ENCODE measurements at places on chromosomes 4 and X.
A peak's percentile ranks its signal among the peaks of the same experiment; 100 is the strongest.

- no peak for DNase-seq
Observed at GRCh38 chr4:2261110-2261852, 628 bp downstream of the MXD4 start.

GRCh38 chr4:1293531-1293941, 3.8 kb downstream of the MAEA start:
- no peak for DNase-seq

GRCh38 chr4:94831607-94832006, 73.9 kb downstream of the BMPR1B start:
- no peak for DNase-seq

DNA sequence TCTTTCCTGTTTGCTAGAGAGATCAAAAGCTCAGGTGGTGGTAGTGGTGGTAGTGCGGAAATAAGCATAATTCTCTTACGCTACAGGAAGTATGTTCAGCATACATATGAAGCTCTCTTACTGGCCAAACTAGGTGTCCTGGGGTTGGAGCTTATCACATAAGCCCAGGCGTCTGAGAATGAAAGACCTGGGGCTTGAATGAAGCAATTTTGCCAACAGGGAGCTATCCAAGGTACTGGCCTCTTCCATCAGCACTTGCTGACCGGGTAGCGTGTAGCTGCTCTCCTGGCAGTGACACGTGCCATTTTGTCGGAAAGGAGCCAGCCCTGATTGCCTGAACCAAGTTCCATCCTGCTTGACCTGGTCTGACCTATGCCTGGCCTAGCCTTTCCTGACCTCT, 65.9 kb upstream of the HPF1 start:
- DNase-seq = peak; percentile 1

GRCh38 chrX:53281321-53281822, at the start of gene IQSEC2:
Gene IQSEC2, minus strand, starts transcription at chrX:53281584.
- DNase-seq = no peak

- no peak for DNase-seq
Observed at GRCh38 chr4:81599742-81600380, 128.2 kb upstream of the RASGEF1B start.

GRCh38 chrX:151359341-151359740, 37.7 kb upstream of the VMA21 start:
- DNase-seq = no peak

GRCh38 chrX:14673236-14673635, 143.9 kb downstream of the GLRA2 start:
- no peak for DNase-seq

GRCh38 chr4:6443035-6444023, 29.1 kb downstream of the PPP2R2C start:
- no peak for DNase-seq

DNA sequence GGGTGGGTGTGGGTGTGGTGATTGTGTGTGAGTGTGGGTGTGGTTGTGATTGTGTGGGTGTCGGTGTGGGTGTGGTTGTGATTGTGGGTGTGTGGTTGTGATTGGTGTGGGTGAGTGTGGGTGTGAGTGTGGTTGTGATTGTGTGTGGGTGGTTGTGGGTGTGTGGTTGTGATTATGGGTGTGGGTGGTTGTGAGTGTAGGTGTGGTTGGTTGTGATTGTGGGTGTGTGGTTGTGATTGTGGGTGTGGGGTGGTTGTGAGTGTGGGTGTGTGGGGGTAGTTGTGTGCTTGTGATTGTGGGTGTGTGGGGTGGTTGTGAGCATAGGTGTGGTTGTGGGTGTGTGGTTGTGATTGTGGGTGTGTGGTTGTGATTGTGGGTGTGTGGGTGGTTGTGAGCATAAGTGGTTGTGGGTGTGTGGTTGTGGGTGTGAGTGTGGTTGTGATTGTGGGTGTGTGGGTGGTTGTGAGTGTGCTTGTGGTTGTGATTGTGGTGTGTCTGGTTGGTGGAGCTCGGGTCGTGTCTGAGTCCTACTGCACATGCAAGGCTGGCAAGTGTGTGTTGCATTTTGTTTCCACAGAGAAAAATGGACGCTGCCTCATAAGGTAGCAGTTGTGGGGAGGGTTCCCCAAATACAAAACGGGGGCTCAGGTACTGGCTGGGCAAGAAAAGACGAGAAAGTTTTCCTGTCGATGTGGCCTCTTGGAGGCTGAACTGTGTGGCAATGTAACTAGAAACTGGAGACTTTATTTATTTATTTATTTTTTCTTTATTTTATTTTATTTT, 116.7 kb downstream of the UBE2K start:
- DNase-seq = no peak

DNA sequence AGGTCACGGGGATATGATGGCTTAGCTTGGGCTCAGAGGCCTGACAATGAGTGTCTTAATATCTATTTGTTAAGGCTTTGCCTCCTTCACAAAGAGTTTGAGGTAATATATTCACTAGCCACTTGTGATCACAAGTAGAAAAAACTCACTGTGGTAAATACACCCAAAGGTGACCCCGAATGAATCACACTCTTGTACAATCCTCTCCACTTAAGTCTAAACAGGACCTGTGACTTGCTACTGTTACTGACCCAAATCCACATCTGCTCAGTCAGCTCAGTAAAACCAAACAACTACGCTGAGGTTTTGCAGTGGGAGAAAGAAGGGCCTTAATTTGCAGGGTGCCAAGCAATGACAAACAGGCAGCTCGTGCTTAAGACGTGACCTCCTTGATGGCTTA, 223.8 kb upstream of the MAGEC2 start:
- no peak for DNase-seq

GRCh38 chrX:143095816-143096215, 70.1 kb downstream of the SPANXN4 start:
- DNase-seq = no peak

GRCh38 chrX:153405426-153405825, 4.3 kb upstream of the PNMA6E start:
- DNase-seq = no peak

DNA sequence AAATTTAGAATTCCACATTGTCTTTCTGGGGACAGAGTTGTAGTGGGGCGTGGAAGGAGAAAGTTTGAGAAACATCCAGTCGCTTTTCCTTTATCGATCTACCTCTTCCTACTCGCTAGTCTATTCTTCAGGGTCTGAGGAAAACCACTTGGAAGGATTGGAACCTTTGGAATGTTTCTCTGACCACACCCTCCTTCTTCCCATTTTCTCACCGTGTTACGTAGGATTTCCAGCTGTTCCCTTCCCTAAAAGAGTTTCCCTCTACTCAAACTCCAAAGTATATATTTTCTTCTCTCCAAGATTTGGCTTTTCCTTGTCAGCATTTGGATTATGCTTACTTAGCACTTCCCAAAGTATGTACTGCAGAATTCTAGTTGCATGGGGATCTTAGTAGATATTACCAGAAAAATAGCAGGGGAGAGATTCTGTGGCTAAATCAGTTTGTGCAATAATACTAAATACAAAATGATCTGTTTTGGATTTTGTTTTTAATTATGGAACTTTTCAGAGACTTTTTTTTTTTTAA, 4.9 kb downstream of the ENPEP start:
- DNase-seq = no peak

- DNase-seq = no peak
Observed at GRCh38 chr4:54333657-54334056, 104.6 kb downstream of the PDGFRA start.

GRCh38 chrX:11789809-11790208, 31.8 kb downstream of the MSL3 start:
- DNase-seq = no peak

- DNase-seq = no peak
Observed at GRCh38 chr4:78722878-78723277, 53.3 kb upstream of the BMP2K start.

- DNase-seq = no peak
Observed at GRCh38 chr4:150106886-150107285, 28.6 kb downstream of the DCLK2 start.

GRCh38 chr4:161279095-161279494, 884.7 kb downstream of the FSTL5 start:
- DNase-seq = no peak

DNA sequence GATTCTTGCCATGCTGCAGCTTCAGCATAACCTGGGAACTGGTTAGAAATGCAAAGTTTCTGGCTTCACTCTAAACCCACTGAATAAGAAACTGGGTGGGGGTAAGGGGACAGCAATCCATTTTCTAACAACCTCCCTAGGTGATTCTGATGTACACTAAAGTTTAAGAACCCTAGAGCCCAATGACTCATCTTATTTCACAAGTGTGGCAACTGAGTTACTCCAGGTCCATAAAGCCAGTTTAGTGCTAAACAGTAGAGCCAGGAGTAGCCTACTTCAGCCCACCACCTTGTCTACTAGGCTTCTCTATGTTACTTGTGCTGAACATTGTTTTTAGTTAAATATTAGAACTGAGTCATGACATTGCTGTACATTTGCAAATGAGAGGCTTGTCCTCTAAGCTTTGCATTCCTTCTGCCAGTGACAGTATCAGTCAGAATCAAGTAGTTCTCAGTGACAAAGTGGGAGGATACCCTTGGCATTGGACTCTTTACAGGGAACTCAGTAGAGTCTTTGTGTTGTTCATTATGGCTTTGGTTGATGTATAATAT, 518.0 kb downstream of the RPA4 start:
- no peak for DNase-seq

- DNase-seq = no peak
Observed at GRCh38 chr4:5821665-5822358, 71.1 kb downstream of the CRMP1 start.
